Body of pancreas (tissue), 4 donors: ENCODE measurements at places on chromosomes 3 and 15.
A peak's percentile ranks its signal among the peaks of the same experiment; 100 is the strongest.

DNA sequence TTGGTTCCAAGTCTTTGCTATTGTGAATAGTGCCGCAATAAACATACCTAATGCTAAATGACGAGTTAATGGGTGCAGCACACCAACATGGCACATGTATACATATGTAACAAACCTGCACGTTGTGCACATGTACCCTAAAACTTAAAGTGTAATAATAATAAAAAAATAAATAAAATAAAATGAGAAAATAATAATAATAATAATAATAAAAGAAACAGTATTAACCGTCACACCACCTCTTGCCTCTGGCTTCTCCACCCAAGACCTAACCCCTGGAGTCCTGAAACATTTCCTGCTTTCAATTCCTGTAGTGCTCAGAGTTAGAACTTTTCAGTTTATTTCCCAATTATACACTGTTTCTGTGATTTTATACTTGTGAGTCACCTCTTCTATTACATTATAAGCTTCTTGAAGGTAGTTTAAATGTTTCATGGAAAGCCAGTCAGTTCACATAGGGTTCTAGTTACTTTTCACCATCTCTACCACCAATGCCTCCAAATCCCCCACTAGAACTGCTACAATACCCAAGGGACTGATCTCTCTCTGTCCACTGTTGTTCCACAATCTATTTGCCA lies 18.4 kb upstream of the GHSR start:
- no peak for DNase-seq

DNA sequence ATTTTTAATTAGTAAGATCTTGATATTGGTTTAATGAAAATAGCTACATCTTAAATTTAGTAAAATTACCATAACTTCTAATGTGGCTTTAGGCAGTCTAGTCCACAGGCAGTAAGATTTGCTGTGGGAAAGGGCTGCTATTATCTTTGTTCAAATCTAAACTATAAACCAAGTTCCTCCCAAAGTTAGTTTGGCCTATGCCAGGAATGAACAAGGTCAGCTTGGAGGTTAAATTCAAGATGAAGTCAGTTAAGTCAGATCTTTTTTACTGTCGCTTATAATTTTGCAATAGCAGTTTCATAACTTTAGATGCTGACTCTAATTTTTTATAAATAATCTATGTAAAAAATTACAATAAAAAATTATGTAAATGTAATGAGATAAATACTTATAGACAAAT lies 1016.9 kb upstream of the ALCAM start:
- DNase-seq = no peak

GRCh38 chr15:51250217-51251011 lies 88.0 kb downstream of the CYP19A1 start:
- DNase-seq = peak; percentile 28

DNA sequence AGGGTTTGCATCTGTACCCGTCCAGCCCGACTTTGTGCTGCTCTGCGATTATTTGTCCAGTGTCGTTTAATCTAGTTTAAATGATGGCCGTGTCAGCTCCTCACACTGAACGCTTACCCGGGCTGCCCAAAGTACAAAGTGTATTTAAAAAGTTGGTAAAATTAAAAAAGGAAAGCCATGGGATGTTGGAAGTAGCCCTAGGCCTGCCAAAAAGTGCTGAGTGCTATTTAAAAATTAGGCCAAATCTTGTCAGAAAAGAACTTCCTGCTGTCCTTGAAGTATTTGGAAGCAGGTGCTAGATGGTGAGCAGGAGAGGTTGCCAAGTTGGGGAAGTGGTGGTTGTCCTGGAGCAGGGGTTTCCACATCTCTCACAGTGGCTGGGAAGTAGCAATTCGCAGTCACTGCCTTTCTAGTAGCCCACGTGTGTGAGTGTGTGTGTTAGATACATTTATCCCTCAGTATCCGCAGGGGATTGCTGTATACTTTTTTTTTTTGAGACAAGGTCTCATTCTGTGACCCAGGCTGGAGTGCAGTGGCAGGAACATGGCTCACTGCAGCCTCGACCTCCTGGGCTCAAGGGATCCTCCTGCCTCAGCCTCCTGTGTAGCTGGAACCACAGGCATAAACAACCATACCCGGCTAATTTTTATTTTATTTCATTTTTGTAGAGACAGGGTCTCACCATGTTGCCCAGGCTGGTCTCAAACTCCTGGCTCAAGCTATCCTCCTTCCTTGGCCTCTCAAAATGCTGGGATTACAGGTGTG lies 664 bp downstream of the PPCDC start:
- peak; percentile 33 for DNase-seq

GRCh38 chr3:13013566-13013965 lies 59.7 kb downstream of the IQSEC1 start:
- no peak for DNase-seq

DNA sequence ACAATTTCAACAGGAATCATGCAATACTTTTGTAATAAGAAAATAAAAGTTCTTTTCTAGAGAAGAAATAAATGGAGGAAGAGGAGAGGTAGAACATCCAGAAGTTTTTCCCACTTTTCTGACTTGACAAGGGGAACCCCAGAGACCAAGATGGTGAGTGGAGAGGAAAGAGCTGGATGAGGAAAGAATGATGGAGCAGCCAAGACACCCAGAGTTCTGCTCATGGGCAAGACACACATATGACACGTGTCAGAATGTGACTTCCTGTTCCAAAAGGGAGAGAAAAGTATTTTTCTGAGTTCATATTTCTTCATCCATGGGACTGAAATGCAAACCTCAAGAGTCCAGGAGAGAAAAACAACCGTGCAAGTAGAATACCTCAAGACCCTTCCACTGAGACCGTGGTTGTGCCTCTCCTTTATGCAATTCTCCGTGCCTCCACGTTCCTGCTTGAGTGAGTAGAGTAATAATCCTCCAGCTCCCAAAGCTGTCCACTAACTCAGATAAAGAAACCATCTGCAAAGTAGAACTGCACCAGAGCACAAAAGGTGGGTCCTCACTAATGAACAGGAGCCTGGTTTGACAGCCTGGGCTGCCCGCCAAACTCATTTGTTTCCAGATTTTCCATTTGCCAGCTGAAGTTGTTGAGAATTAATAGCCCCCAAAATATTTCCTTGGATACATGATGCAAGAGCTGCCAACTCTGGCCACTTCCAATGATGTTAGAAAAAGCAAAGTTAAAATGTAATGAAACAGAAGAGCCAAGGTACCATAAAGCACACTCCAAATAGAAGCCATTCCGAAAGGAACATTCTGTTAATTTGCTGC lies 272.6 kb upstream of the IGF1R start:
- no peak for DNase-seq
